ENCODE measurements at places on chromosomes 3 and 15. TPM values are rescaled to one million over a fixed set of nuclear protein-coding genes. Genes with fewer than 3 reads are reported as not detected.

- no peak for DNase-seq
Measured at GRCh38 chr3:194081826-194082225, 54.1 kb upstream of the HES1 start.

DNA sequence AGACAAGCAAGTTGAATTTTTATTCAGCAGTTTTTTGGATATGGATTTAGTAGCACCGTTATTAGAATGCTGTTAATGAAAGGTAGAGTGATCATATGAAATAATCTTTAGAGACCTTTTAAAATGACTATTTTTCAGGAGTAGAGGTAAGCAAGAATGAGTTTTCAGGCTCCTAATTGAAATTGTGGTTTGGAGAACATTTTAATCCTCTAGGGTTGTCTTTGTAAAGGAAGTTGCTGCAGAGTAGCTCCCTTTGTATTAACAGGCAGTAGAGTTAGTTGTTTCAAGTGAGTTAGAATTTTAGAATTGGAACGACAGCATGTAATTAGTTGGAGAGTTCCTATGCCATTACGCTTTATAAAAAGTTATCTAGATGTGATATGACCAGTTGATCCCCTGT, 27.2 kb upstream of the EDEM1 start:
- DNase-seq: no peak

DNA sequence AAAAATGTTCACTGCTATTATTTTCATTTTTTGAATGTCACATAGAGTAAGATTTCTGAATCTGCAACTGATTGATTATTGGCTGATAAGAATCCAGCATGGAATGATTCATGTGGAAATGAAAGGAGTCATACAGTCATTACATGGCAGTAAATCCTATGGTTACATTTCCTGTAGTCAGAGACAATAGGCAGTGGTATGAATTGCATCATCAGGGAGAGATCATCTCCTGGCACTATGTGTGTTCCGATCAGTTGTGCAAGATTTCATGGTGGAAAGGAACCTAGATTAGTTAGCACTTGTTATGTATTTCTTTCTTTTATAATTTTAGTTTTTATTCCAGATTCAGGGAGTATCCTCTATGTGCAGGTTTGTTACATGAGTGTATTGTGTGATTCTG, 38.8 kb downstream of the SLC12A1 start:
- no peak for DNase-seq

The A4GNT gene
- not detected for total RNA-seq

Measured in A172 (cell line).